Renal cortical epithelial cell (primary cell): ENCODE measurements at places on chromosomes 13 and 19.

GRCh38 chr13:35792021-35792420 is 315.5 kb upstream of the MAB21L1 start:
- DNase-seq: no peak

DNA sequence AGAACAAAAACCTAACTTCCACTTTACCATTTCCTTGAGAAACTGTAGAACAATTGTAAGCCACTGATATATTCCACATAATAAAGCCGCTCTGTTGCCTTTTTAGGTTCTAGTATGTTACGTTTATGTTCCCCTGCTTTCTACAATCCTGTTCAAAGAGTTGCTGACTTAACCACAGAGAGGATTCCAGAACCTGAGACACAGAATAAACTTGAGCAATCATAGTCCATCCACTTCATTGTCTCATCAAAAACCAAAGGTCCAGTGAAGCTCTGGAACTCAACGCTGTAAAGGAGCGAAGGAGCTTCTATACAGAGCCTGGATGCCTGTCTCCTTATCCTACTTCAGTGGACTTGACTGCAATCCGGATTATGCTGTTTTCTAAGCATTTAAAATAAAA is 4.6 kb downstream of the STARD13 start:
- DNase-seq: peak; percentile 82

DNA sequence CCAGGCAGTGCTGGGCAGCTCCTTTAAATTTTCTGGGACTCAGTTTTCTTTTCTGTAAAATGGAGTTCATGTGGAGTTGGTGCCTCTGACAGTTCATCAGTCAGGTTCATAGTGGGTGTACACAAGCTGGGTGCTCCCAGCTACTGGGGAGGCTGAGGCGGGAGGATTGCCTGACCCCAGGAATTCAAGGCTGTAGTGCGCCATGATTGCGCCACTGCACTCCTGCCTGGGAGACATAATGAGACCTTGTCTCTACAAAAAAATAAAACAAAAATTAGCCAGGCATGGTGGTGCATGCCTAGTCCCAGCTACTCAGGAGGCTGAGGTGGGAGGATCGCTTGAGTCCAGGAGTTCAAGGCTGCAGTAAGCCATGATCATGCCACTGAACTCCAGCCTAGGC is 21.1 kb downstream of the IQCN start:
- DNase-seq: no peak

- no peak for DNase-seq
Measured at GRCh38 chr13:75506018-75506417, 24.0 kb upstream of the TBC1D4 start.

DNA sequence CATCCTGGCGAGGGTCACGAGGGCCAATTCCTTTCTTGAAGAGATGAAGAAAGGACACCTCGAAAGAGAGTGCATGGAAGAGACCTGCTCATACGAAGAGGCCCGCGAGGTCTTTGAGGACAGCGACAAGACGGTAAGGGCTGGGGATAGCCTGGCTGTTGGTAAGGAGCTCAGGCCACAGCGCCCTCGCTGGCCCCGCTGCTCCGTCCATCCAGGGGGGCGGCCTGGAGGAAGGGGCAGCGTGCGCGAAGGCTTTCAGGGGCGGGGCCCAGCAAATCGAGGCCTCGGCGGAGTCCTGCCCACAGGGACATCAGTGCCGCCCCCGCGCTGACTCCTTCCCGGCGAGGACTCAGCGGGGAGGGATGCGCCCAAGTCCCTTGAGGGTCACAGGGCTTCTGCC is 6.9 kb downstream of the F10 start:
- DNase-seq: no peak

DNA sequence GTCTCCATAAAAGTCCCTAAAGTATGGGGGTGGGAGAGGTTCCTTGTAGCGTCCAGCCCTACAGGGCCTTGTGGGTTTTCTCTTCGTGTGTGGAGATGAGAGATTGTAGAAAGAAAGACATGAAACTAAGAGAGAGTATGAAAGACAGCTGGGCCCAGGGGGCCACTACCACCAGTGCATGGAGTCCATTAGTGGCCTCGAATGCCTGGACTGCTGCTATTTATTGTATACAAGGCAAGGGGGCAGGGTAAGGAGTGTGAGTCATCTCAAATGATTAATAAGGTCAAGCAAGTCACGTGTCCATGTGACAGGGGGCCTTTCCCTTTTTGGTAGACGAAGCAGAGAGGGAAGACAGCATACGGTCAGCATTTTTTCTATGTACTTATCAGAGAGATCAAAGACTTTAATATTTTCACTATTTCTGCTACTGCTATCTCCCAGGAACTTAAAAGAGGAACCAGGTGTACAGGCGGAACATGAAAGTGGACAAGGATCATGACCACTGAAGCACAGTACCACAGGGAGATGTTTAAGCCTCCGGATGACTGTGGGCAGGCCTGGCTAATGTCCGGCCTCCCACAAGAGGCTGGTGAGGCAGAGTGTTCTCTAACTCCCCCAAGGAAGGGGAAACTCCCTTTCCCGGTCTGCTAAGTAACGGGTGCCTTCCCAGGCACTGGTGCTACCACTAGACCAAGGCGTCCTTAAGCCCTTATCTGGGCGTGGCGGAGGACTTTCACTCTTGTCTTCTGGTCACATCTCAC is 25.5 kb downstream of the FGF21 start:
- peak; percentile 69 for DNase-seq

- no peak for DNase-seq
Measured at GRCh38 chr19:3899531-3900294, 19.2 kb downstream of the ATCAY start.

- no peak for DNase-seq
Measured at GRCh38 chr19:38093154-38093553, 130.9 kb downstream of the DPF1 start.

GRCh38 chr19:16915135-16915534 is 26.3 kb downstream of the F2RL3 start:
- no peak for DNase-seq

DNA sequence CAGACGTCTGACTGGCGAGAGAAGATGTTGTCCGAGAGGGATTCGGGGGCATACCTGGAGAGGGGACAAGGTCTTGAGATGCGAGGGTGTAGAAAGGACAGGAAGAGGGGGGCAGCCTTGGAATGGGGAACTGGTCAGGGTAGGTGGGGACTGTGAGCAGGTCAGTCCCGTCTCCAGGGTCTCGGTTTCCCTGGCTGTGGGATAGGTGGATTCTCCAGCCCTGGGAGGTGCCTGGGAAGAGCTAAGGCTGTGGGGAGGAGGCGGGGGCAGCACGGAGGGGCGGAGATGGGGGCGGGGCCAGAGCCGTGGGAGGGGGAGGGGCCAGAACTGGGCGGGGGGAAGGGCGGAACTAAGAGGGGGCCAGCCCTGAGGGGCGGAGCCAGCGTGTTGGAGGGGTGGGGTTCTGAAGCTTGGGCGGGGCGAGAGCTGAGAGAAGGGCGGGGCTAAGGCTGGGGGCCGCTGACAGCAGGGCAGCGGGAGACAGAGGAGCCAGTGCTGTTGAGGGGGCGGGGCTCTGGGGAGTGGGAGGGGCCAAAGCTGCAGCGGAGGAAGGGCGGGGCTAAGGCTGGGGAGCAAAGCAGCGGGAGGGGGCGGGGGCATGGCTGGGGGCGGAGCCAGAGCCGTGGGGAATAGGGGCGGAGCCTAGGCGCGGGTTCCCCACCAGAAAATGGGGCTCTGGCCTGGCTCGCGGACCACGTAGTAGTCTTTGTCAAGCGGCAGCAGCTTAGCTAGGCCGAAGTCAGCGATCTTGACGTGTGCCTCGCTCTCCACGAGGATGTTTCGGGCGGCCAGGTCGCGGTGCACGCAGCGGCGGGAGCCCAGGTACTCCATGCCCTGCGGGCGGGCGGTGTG is 9.5 kb upstream of the INSL3 start:
- peak; percentile 80 for DNase-seq

DNA sequence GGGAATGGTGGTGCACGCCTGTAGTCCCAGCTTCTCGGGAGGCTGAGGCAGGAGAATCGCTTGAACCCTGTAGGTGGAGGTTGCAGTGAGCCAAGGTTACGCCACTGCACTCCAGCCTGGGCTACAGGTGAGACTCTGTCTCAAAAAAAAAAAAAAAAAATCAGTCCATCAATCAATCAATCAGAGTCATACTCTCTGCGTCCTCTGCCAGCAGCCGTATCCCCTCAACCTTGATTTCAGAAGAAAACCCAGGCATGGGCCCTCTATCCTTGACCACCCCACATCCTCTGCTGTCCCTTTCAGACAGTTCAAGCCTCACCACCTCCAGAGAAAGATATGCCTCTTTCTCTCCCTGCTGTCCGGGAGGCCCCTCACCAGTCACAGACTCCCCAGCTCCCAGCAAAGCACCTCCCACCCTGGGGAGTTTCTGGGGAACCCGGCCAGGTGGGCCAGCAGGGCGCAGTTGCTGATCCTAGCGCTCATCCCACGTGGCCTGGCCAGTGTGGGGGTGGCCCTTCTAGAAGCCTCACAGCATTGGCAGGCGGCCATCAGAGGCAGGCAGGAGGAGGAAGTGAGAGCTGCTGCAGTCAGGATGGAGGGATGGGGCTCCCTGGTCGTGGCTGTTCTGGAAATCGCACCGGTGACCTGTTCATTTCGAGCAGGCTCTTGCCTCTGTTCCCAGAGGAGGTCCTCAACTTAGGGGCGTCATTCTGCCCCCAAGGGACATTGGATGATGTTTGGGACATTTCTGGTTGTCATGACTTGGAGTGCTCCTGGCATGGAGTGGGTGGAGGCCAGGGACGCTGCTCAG is 10.2 kb upstream of the JSRP1 start:
- DNase-seq: peak; percentile 38

GRCh38 chr13:80201694-80202468 is 139.0 kb downstream of the SPRY2 start:
- no peak for DNase-seq

GRCh38 chr13:73938372-73939070 is 195.7 kb downstream of the KLF12 start:
- DNase-seq: peak; percentile 89

DNA sequence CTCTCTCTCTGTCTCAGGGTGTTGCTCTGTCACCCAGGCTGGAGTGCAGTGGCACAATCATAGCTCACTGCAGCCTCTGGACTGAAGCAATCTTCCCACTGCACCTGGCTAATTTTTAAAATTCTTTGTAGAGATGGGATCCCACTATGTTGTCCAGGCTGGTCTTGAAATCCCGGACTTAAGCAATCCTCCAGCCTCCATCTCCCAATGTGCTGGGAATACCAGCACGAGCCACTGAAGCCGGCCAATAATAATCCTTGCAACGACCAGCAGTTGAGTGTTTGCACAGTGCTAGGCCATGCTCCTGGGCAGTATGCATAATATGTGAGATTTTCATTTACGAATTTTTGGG is 640 bp upstream of the EPOR start:
- DNase-seq: no peak

DNA sequence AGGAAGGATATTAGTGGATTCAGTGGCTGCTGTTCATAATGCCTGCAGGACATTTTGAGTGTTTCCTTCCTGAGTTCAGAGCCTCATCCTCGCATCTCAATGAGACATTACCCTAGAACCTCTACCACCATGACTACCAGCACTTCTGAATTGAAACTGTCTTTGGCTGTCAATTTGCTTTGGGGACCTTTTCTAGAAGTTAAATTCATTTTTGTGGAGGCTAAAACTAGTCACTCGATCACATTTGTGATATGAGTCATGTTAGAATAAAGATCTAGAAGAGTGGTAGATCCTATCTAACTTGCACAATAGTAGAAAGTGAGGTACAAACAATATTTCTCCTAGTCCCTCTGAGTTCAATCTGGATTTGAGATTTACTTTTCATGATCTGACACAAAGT is 124.9 kb downstream of the KCNRG start:
- DNase-seq: no peak

DNA sequence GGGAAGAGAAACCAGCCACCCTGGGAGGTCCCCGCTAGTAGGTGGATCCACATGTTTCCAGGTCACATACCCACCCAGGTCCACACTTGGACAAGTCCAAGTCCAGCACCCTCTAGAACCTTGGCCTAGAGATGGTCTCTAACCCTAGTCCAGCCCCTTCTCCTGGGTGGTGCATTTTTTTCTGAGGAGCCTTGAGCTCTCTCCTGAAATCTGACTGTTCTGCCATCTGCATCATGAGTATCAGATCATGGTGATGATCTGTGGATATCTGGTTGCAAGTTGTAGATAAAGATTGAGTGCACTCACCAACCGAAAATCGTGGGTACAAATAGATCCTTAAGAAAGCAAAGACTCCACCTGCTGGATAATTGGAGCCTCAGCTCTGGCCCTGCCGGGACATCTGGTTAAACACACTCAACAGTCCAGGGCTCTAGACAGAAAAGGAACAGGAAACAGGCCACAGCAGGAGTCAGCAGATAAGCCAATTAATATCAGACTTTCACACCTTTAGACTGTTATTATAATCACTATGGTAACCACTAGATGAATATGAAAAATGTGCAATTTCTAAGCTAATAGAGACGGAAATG is 41.1 kb downstream of the GPR12 start:
- DNase-seq: no peak

- DNase-seq: no peak
Measured at GRCh38 chr13:82766732-82767321, 1115.4 kb downstream of the SLITRK1 start.

DNA sequence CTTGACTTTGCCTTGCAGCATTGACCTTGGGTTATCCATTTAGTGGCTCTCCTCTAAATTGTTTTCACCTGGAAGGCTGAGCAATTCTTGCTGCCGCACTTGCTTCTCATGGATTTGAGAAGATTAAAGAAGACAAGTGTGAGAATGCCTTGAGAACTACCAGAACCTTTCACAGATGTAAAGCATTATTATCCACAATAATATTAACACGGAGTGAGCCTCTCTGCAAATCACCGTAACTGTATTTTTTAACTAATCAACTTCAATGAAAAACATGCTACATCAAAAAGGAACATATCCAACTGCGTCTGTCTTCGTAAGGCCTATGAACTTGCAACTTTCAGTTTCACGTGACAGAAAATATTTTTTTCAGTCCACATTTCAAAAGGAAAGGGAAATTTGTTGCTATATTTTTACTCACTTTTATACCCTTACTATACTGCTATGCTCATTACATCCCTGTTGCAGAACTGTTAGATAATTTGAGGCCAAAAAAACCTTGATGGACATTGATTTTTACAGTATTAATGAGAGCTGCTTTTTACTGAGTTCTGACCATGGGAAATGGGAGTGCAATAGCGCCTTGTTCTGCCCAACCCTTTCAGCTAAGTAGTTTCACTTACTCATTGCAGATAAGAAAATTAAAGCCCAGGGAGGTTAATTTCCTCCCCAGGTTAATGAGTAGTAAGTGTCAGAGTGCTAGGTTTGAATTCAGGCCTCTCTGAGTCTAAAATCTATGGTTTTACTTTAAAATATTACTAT is 93.8 kb upstream of the RAP2A start:
- DNase-seq: no peak

- DNase-seq: no peak
Measured at GRCh38 chr19:44759083-44759804, 10.7 kb downstream of the BCL3 start.

GRCh38 chr13:42114912-42115311 is 66.5 kb downstream of the DGKH start:
- DNase-seq: no peak

GRCh38 chr19:44613295-44614178 is at the start of gene IGSF23:
IGSF23 (plus strand) TSS chr19:44613563; CDS start chr19:44613646, 83 bp downstream.
- no peak for DNase-seq
